ENCODE measurements at places on chromosomes 3 and 15.

GRCh38 chr15:64341961-64342360 lies 14.0 kb downstream of the CSNK1G1 start:
- DNase-seq = no peak

DNA sequence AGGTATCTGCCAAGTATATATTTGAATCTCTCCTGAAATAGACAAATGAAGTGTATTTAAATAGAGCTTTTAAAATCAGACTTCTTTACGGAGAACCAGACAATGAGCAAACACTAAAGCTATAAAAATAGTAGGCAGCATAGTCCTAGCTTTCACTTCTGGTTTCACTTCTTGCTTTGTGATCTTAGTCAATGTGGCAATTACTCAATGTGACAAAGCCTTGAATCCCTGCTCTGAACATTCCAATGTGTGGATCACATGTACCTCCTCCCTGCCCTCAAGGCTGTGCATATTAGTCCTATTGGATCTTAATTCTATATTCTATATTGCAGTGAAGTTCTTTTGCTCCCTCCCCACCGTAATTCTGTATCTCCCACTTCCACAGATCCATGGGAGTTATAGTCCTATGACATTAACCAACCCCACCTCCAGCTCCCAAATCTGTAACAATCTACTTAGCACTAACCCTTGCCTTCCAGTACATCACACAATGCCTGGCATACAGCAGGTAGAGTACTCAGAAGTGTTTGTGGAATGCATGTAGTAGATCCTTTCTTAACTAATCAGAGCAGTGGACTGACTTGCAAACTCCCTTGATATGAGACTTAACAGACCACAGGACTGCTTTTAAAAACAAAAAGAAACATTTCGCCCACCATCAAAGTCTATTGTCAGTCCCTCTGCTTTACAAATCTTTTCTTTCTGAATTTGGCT lies 24.3 kb upstream of the CP start:
- peak; percentile 60 for DNase-seq

DNA sequence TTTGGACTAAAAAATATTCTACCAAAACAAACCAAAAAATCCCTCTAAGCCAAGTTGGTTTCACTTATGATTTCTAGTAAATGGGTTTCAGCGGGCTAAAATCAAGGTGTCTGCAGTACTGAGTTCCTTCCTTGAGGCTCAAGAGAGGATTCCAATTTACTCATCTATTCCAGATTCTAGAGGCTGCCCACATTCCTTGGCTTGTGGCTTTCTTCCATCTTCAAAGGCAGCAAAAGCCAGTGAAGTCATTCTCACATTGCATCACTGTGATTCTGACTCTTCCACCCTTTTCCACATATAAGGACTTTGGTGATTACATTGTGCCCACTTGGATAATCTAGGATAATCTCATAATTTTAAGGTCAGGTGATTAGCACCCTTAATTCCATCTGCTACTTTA lies 48.1 kb downstream of the DPPA2 start:
- DNase-seq = no peak

DNA sequence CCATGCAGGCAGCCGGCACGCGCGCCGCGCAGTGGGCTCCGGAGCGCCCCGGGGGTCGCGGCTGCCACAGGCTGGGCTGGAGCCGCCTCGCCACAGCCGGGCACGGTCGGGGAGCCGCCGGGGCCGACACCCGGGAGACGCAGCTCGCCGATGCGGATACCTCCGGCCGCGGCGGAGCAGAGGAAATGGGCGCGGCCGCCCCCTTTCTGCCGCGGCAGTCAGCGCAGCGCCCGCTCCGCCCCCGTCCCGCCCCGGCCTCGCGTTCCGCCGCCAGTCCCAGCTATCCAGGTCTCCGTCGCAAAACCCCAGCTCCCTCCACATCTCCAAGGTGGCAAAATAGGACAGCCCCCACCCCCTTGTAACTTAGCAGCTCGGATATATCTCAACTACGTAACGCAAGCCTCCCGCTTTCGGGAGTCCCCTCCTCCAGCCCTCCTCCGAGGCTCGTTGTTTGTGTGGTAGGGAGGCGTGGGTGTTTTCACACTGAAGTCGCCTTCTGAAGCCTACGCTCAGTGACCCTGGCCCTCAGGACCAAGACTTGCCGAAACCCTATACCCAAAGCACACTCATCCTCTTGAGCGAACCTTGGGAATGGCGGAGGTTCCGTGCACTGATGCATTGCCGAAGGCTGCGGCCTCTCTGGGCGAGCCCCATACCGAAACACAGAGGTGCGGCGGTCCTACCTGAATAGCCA lies at the start of gene SH3BP5:
SH3BP5 (minus strand) TSS at position 182 of the 694 bp plus-strand sequence; CDS start at position 4, 178 bp downstream.
- peak; percentile 54 for DNase-seq

GRCh38 chr15:95557226-95558046 lies 773.1 kb upstream of the NR2F2 start:
- peak; percentile 79 for DNase-seq

Measured in fibroblast of gingiva (primary cell).